Activated gamma-delta T cell treated with Interleukin-2 at 50 U/mL for 16 hours (primary cell): ENCODE measurements at places on chromosomes 11 and 22.

GRCh38 chr11:74756571-74756970 lies 7.9 kb downstream of the RNF169 start:
- DNase-seq = no peak

DNA sequence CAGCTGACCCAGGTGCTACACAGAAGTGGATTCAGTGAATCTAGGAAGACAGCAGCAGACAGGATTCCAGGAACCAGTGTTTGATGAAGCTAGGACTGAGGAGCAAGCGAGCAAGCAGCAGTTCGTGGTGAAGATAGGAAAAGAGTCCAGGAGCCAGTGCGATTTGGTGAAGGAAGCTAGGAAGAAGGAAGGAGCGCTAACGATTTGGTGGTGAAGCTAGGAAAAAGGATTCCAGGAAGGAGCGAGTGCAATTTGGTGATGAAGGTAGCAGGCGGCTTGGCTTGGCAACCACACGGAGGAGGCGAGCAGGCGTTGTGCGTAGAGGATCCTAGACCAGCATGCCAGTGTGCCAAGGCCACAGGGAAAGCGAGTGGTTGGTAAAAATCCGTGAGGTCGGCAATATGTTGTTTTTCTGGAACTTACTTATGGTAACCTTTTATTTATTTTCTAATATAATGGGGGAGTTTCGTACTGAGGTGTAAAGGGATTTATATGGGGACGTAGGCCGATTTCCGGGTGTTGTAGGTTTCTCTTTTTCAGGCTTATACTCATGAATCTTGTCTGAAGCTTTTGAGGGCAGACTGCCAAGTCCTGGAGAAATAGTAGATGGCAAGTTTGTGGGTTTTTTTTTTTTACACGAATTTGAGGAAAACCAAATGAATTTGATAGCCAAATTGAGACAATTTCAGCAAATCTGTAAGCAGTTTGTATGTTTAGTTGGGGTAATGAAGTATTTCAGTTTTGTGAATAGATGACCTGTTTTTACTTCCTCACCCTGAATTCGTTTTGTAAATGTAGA lies 1.7 kb downstream of the MALAT1 start:
- DNase-seq = no peak

DNA sequence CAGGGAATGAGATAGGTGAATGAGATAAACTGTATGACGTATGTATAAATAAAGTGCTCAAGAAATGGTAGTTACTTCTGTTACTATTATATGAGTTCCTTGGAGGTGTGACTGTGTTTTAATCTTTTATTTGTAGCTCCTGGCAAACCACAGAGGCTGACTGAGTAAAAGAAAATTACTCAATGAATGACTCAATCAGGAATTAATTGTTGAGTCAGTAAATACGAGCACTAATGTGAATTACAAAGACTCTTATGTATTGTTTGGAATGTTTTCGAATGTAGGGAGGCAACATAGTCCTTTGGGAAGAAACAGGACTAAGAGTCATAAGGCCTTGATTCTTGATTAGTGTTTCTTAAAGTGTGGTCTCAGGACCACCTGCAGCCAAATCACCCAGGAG lies 51.1 kb upstream of the BLID start:
- no peak for DNase-seq

GRCh38 chr11:96241331-96241841 lies 101.6 kb downstream of the MAML2 start:
- DNase-seq = no peak

DNA sequence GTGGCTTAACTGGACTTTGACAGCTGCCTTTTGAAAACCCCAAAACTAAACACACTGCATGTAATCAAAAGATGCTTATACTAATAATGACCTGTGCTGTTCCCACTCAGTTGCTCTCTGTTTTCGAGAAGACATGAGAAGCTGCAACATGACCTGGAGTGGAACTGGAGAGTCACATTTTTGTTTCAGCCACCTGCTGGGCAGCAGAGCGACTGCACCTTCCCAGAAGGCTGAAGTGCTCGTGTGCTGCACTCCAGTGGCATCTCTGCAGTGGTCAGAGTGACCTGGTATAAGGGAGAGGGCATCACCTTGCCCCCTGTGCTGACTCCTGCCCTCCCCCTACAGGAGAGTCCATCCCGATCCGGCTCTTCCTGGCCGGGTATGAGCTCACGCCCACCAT lies 8.6 kb downstream of the THYN1 start:
- peak; percentile 10 for DNase-seq

- DNase-seq = no peak
Observed at GRCh38 chr22:30176431-30176830, 70.1 kb downstream of the LIF start.

DNA sequence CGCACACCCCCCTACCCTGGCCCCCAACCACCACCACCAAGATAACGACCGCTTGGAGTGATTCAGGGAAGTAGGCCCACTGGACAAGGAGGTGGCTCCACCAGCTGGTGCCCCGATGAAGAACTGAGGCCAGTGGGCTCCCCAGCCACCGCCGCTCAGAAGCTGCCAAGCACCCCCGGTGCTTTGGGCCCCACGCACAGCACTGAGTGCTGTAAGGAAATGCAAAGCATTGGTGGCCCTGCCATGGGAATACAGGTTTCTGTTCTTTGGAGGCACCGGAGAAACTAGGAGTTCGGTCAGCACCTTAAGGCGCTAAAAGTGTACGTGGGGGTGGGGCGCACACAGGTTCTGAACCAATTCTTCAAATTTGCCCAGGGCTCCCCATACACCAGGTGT lies 664 bp upstream of the PRSS23 start:
- no peak for DNase-seq

DNA sequence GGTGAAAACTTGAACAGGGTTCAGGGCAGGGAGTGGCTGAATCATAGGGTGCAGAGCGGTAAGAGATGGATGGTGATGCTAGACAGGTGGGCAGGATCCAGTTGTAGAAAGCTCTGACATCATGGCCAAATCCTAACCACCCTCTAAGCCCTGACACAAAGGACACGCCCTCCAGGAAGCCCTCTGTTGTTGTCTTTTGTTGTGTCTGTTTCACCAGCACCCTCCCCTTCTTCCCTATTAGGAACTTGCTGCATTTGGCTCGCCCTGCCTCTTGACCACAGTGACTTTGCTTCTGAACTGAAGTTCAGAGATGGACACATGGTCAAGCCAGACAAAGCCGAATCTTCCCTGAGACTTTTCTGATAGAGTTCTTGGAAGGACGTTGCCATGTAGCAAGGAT lies 14.2 kb upstream of the APOL6 start:
- no peak for DNase-seq

DNA sequence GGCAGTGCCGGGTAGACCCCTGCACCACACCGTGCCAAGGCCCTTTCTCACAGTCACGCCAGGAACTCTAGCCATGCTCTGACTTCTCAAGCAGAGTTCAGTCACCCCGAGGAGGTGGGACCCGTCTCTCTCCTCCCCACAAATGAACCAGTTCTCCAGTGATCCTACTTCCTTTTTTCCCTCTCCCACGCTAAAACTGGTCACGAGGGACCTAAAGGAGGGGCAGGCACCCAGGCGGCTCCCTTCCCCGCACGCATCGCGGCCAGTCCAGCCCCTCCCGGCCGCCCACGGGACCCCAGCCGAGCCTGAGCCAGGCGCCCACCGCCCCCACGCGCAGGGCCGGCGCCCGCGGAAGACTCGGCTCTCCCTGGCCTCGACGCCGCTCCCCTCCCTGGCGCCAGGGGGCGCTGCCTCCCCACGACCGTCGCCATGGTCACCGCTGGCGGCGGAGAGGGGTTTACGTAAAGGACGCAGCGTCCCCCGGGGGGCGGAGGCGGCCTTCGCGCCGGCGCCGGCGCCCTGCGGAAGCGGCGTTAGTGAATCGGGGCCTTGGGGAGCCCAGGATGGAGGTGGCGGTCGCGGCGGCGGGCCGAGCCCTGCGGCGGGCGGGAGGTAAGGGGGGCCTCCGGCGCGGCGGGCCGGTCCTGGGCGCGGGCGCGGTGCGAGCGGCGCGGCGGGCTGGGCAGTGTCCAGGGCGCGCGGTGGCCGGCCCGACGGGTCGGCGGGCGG lies at the start of gene DAGLA:
TSS of gene DAGLA (plus strand) at position 499 of the 729 bp plus-strand sequence. CDS start 39,765 bp downstream, outside the sequence.
- peak; percentile 74 for DNase-seq

DNA sequence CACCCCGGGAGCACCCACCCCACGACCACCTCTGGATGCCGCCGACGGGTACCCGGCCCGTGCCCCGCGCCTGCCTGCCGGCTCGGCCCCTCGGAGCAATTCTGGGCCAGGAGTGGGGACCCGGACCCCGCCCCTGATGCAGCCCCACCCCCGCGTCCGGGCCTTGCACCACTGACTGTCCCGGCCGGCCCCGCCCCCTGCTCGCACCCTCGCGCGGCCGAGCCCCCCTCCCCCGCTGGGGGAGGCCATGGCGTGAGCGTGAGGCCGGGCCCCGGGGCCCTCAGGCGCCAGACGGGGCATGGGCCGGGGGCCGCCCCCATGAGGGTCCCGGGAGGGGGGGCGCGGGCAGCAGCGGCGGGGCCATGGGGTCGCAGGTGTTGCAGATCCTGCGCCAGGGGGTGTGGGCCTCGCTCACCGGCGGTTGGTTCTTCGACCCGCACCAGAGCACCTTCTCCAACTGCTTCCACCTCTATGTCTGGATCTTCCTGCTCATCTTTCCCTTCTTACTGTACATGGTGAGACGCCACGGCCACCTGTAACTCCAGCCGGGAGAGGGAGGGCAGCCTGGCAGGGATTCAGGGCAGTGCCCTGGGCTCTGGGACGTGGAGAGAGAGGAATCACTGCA lies 486 bp downstream of the PCNX3 start:
- no peak for DNase-seq

DNA sequence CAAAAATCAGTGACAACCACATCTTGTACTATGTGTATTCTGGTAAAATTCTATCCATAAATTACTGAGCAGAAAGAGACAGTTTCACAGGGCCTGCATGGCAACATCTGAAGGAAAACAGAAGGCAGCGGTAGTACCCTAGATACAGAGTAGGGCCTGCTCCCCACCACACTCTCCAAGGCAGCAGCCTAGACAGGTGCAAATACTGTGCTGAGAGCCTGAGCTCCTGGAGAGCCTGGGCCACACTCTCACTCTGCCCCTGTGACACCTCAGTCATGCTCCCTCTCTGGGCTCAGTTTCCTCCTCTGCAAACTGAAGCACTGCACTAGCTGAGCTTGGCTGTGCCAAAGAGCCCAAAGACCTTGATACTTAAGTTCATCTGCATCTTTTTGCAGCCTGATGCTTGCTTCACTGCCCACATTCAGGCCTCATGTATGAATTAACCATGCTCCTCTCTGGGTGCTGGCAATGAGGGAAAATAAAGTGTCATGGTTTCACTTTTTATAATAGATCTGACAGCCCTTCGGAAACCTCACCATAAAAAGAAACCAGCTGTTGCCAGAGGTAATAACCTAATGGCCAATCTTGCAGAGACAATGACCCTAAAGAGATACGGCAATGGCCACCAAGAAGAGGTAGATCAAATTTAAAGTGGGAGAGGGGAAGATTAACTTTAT lies 104.7 kb downstream of the PLEKHA7 start:
- DNase-seq = no peak

DNA sequence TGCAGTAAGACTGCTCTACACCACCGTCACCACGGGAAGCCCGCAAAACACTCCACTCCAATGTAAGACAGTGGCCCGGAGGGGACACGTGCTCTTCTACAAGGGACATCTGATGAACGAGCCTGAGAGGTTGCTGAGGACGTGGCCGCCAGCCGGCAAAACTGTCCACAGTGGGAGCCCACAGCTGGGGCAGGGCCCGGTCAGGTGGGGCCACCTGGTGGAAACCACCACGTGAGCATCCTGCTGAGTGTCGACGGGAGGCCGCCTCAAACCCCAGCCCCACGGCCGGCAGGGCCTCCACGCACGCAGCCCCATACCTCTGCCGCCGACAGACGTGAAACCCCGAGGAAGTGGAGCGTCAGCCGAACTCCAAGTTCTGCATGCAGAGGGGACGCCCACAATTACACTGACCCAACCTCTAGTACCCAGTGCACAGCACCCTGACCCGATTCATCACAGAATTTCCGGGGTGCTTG lies 42.6 kb downstream of the BRD1 start:
- DNase-seq = no peak
